ENCODE measurements at places on chromosomes 1 and 21.

DNA sequence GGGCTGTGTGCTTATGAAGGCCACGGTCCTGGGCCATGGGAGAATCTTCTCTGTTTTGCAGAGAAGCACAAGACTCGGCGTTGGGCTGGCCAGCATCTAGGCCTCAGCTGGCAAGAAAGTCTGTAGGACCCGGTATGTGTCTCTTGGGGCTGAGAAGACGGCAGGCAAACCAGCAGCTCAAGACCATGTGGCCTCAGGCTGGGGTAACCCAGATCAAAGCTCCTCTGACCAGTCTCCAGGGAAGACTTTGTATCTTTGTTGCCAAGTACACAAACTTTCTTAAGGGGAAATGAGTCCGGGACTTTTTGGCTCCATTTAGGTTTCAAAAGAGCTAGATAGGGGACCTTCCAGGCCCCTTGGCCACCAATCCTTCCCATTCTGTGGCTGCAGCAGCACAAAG, 60.1 kb downstream of the PTP4A2 start:
- DNase-seq, result no peak

DNA sequence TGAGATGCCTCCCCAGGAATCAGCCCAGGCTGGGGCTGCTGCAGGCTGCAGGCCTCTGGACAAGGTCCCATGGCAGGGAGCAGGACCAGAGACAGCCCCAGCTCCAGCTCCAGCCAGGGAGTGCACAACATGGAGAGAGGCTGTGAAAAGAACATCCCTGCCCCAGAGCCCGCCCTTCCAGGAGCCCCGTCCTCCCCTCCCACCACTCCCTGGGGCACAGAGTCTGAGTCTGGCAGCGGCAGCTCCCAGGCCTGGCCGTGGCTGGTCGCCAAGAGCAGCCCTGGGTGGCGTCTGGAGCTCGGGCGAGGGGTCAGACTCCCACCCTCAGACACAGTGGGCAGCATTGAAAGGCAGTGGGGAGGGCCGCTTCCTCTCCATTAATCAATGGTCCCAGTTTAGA, 37.8 kb downstream of the MEGF6 start:
- DNase-seq, result no peak

- no peak for DNase-seq
Measured at GRCh38 chr1:155713075-155713474, 24.2 kb downstream of the DAP3 start.

DNA sequence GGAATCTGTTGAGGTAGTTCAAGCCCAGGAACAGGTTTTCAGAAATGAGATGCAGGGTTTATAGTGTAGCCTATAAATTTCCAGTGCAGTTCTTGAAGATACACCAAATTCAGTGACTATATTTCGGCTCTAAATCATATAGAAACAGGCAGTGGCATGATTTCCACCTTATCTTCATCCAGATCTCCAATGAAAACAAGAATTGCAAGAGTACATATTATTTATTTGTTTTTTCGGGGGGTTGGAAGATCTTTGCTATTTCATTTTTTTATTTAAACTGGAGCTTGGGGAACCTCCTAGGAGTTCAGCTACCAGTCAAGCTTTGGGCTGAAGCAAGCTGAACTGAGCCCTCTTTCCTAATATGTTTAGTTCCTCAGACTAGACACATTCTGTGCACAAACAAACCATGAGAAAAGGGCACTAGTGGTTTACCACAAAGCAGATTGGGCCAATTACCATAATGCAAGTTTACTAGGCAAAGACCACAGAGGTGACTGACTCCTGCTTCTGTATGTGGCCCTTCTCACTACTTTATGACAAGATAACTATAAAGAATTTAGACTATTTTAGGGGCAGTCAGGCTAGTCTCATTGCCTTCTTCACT, 68.5 kb downstream of the RGS2 start:
- peak; percentile 30 for DNase-seq

- no peak for DNase-seq
Measured at GRCh38 chr21:44082648-44083440, 24.4 kb upstream of the PWP2 start.
